ENCODE measurements at places on chromosomes 1 and 21. TPM values are rescaled to one million over a fixed set of nuclear protein-coding genes. Genes with fewer than 3 reads are reported as not detected.

DNA sequence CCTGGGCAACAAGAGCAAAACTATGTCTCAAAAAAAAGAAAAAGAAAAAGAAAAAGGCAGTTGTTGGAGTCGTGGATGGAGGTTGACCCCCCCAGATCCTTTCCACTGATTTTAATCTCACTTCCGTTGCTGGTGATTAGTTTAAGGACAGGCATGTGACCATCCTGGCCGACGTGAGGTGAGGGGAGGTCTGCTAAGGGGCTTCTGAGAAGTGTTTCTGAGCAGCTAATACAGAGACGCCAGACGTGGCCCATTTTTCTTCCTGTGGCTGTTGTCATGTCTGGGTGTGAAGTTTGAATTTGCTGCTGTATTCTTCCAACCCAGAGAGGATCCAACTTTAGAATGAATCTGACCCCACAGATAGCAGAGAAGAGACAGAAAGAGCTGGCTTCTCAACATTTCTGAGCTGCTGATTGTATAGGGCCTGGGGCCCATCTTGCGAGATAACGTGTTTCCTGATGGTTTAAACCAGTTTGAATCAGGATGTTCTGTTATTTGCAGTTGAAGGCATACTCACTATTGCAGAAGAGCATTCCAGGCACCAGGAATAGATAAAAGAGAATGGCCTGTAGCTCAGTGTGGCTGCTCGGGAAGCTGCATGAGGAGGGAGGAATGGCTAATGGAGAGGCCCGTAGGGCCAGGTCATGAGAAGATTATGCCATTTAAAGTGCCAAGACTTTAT is 22.8 kb upstream of the SSBP3 start:
- DNase-seq: no peak

DIO1 gene
- not detected for total RNA-seq

- no peak for DNase-seq
These were observed 47.0 kb downstream of the USP25 start for GRCh38 chr21:15776818-15777217.

DNA sequence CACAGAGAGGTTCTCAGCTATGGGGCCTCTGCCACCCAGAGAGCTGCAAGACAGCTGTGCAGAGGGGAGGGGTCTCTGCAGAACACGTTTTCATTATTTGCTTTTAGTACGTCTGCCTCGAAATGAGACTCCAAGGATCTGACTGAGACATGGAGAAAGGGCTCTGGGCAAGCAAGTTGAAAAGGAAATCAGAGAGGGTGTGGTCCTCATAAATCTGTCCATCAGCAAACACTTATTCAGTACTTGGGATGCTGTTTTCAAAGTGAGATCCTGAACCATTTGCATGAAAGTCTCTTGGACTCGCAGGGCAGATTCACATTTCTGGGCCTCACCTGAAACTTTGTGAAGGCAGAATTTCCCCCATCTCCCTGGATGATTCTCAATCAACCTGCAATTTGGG is 197.4 kb upstream of the GALNT2 start:
- DNase-seq: no peak

DNA sequence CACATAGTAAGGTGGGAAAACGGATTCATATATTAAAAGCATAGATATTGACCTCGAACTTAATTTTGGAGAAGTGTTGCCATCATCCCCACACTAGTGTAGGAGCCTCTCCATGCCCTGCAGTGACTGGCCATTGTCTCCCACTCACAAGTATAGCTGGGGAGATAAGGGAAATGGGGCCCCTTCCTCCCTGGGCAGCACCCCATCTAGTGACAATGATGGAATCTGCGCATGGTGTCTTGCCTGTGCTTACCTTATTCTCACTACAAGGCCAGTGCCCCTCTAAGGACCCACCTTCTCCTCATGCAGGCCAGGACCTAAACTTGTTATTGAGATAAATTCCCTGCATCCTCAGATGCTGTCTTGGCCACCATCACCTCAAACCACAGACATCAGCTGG is 374.9 kb downstream of the NTNG1 start:
- no peak for DNase-seq

GRCh38 chr1:223041481-223041880 is 101.6 kb downstream of the TLR5 start:
- DNase-seq: no peak

- DNase-seq: no peak
These were observed 2.7 kb downstream of the ZNF692 start for GRCh38 chr1:248856176-248856575.

DNA sequence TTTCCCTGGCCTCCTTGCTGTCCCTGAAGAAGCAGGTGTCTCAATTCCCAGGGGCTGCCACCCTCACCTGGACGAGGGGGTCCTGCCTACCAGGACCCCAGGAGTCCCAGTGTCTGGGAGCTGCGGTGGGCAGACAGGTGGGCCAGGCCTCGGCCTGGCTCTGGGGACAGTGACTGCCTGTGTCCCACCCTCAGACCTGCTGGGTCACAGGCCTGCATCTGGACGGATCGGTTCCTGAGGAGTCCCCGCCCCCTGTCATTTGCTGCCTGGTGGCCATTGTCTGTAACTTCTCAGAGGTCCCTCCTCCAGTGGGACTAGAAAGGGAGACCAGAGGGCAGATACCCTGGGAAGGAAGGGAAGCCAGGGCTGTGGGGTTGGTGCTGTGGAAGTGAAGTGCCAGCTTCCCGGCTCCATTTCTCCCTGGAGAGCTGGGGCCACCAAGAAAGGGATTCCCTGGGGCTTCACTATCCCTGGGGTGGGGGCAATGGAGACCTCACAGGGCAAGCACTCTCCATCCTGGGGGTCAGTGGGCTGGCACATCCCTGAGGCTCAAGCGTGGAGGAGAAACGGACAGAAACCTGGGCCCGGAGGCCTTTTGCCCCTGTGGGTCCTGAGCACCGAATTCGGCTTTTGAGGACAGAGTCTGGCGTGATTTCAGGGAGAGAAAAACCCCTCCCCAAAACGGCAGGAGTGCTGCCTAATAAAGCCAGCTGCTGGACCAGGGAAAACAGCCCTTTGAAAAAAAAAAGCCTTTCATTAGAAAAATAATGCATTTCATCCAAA is 157.3 kb downstream of the PEX14 start:
- no peak for DNase-seq

MROH9 gene
- not detected for total RNA-seq

DCST1 gene
- not detected for total RNA-seq

C4BPA gene
- not detected for total RNA-seq

DNA sequence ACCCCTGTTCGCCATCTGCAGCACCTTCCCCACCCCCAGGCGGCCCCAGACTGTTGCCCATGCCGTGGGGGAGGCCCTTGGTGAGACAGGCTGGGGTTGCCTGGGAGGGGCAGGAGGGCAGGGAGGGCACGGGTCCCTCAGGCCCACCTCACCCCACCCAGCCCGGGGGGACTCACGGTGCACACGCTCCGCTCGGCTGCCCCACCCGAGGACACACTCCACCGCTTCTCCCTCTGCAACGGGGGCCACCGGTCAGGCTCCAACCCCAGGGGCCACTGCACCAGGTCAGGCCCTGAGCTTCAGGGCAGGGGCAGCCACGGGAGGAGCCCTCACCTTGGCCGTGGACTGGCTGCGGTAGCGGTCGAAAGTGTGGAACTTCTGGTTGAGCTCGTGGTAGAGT is 24.0 kb upstream of the COL16A1 start:
- DNase-seq: no peak

HCN3 gene
- 3.4 TPM for total RNA-seq

DNA sequence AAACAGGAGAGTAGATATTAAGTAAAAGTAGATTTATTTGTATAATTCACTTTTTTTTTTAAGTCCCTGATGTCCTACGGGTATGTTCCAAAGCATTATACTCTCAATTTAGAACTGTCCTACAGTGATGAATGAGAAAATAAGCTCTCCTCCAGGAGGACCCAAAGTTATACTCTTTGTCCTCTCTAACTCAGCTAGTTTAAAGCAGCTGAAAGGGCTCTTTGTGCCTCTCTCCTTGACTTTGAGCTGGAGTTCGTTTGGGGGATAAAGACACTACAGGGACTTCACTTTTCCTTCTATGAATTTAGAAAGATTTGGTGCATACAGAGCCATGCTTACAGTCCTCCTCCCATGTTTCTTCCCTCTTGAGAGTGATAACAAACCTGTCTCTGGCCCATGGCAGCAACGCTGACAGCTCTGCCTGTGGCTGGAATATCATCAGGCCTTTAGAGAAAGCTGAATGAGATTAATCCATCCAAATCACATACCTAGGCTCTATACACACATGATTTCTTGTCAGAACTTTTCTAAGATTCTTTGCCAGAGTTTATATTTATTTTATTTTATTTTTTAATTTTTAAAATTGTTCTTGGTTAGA is 134.3 kb downstream of the PIK3R3 start:
- no peak for DNase-seq

DNA sequence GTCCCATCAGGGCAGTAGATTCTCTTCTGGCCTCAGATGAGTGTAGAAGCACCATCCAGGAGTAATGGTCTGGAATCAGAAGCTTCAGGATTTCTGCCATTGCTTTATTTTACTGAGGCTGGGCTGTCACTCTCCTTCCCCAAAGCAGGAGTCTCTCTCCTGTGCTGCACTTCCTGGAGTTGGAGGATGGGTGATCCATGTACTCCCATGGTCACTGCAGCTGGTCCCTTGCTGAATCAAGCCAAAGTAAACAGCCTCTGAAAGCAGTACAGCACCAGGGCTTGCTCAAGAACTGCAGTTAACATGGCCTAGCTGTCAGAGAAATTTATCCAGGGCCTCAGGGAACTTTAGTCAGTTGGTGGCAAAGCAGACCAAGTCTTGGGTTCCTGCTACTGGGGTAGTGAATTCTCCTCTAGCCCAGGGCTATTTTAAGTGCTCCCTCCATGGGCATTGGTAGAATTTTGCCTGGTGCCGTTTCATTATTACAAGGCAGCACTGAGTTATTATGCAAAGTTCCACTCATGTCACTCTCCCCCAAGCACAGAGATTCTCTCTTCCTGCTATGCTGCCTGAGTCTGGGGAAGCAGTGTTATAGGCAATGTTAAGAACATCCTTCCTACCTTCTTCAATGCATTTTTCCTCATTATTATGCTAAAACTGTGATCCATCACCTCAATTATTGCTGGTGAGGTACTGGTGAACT is 29.5 kb downstream of the DRAM2 start:
- no peak for DNase-seq

- DNase-seq: no peak
These were observed 116.2 kb downstream of the TGFBR3 start for GRCh38 chr1:91769742-91770141.

DNA sequence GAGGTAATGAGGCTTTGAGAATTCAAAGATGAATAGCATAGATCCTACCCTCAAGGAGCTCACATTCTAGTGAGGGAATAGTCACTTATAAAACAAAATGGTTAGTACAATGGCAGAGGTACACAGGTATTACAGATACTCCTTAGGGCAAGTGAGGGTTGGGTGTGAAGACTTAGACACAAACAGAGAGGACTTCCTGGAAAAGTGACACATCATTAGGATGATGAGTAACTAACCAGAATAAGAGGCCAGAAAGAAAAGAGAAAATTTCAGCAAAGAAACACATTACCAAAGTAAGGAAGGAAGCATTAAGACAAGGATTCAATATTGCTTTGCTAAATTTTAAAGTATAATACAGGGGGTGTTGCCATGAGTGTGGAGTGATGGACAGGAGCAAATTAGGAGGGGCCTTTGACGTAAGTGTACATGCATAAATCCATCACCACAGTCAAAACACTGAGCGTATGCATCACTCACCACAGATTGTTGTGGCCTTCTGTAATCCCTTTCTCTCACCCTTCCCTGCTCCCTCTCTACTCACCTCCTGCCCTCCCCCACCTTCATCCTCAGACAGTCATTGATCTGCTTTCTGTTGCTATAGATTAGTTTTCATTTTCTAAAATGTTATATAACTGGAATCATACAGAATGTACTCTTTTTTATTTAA is 7.9 kb downstream of the CD53 start:
- DNase-seq: no peak

- no peak for DNase-seq
These were observed 114.3 kb downstream of the NAV1 start for GRCh38 chr1:201653233-201653632.

- no peak for DNase-seq
These were observed 229.0 kb downstream of the SRGAP2C start for GRCh38 chr1:121413821-121414220.

SPRR2A gene
- not detected for total RNA-seq

- DNase-seq: no peak
These were observed 513.0 kb downstream of the PTPRU start for GRCh38 chr1:29749024-29749945.

DNA sequence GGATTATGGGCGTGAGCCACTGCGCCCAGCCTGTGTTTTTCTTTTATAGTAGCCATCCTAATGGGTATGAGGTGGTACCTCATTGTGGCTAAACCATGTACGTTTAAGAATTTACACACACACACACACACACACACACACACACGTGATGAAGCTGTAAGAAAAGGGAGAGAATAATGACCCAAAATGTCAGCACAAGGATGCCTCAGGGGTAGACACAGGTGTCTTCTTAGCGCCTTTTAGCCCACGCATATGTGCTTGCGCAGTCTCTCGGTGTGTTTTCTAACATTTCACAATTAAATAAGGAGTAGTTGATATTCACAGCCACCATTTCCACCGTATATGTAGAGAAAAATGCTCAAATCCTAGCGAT is 782 bp upstream of the PFKL start:
- DNase-seq: no peak

DPH2 gene
- 31.6 TPM for total RNA-seq

SLC9C2 gene
- total RNA-seq: not detected

CELA3A gene
- not detected for total RNA-seq

UBL4B gene
- total RNA-seq: not detected

- peak; percentile 65 for DNase-seq
These were observed 19.5 kb upstream of the COL6A2 start for GRCh38 chr21:46078322-46078977.

DNA sequence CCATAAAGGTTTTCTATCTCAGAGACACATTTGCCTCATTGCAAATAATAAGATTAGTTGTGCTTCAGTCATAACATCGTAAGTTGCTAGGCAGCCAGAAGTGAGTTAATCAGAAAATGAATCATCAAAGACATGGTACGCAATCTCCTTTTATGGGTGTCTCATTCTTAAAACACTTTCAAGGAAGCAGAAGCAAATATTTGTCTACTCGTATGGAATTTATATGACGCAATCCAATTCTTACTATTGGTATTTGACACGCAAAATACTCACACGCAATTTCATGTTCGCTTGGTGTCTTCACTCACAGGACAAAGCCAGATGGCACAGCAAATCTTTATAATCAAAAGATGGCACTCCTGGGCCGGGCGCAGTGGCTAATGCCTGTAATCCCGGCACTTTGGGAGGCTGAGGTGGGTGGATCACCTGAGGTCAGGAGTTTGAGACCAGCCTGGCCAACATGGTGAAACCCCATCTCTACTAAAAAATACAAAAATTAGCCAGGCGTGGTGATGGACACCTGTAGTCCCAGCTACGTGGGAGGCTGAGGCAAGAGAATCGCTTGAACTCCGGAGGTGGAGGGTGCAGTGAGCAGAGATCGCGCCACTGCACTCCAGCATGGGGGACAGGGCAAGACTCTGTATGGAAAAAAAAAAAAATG is 56.4 kb downstream of the HLCS start:
- peak; percentile 99 for DNase-seq

CCDC181 gene
- 1.1 TPM for total RNA-seq

DNA sequence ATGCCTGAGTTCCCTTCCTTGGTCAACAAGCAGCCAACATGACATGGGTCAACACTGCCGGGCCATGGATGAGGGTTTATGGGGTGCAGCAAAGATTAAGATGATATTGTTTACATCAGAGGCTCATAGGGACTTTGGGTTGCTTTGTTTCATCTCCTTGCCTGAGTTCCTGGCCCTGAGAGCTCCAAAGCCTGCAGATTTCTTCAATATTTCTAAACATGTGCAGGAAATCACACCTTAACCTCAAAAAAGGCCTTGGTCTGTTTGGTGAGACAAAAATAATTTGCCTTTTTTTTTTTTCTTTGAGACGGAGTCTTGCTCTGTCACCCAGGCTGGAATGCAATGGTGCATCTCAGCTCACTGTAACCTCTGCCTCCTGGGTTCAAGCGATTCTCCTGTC is 876 bp downstream of the SLAMF8 start:
- no peak for DNase-seq
